ENCODE measurements at places on chromosomes 2 and 18. TPM values are rescaled to one million over a fixed set of nuclear protein-coding genes. Genes with fewer than 3 reads are reported as not detected.

DNA sequence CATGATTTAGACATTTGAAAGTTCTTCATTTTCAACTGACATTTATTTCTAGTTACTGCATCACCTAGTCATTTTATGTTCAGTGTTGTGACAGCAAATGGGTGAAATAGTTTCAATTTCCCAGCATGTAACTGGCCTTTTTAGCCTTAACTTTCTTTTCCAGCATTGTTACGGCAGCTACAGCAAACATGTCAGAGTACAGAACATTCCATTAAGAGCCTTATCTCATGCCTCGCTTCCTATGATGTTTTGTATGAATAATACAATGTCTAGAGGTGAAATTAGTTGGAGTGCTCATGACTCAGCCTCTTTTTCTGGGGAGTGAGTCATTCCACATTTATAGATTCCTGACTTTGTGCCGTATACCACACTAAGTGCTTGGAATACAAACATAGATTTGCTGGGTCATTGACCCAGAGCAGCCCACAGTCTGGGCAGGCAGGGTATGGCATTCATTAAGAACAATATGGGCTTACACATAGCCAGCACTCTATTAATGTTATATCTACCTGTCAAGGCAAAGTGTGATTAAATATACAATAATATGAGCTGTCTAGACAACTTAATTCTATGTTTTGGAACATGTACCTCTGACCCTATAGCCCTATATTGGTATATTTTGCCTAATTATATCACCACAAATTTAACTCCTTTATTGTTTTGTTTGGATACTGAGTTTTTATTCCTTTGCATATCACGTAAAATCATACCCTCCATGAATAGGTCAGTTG, 72.2 kb downstream of the MAP2 start:
- DNase-seq, result no peak

Gene KLHL14
- polyA plus RNA-seq, result 0.96 TPM

- no peak for DNase-seq
Measured at GRCh38 chr2:113084249-113085000, 16.7 kb downstream of the IL1F10 start.

Gene ACVR1
- 31.6 TPM for polyA plus RNA-seq

DNA sequence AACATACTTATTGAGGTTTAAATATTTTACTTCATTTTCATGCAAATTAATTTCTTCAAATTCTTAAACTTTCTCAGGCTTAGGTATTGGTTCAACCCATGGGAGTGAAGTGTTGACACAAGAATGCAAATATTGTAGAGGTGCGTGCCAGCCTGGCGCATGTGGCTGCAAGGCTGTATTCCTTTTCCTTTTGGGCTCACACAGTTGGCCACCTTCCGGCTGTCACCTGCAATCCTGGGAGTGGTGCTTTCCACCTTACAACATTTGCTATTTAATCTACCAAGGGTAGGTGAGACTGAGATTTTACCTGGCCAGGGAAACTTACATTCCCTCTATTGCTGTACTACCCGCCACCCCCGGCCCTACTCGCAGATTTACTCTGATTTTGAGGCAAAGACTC, 141.1 kb downstream of the DCC start:
- no peak for DNase-seq

- DNase-seq, result no peak
Measured at GRCh38 chr2:48483916-48484315, 46.0 kb upstream of the STON1 start.

DNA sequence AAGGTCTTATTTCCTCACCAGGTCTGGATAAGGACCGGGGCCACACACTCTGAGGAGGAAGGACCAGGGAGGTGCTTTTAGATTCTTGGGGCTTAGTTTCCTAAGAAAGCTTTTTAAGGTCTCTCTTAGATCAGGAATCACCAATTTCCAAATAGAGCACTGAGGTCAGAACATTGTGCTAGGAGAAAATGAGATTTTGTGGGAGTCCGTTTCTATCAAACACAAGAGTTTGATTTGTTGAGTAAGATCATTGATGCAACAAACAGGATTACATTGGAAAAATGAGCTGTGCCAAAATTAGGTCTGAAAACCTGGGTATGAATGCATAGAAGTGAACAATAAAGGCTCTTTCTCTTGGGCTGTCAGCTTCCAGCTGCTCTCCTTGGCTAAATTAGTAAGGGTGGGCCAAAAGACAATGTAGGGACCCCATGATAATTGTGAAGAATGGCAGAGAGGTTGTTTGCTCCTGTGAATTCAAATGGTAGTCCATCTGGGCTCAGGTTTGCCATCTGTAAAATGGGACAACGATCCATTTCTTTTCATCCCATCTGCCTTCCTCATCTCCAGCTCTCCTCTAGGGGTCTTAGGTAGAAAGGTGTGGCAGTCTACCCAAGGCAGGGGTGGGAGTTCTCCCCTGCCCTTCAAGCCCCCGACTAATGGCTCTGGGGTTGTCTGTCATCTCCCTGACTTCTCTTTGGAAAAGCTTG, 20.0 kb downstream of the IGFBP2 start:
- DNase-seq, result no peak

DNA sequence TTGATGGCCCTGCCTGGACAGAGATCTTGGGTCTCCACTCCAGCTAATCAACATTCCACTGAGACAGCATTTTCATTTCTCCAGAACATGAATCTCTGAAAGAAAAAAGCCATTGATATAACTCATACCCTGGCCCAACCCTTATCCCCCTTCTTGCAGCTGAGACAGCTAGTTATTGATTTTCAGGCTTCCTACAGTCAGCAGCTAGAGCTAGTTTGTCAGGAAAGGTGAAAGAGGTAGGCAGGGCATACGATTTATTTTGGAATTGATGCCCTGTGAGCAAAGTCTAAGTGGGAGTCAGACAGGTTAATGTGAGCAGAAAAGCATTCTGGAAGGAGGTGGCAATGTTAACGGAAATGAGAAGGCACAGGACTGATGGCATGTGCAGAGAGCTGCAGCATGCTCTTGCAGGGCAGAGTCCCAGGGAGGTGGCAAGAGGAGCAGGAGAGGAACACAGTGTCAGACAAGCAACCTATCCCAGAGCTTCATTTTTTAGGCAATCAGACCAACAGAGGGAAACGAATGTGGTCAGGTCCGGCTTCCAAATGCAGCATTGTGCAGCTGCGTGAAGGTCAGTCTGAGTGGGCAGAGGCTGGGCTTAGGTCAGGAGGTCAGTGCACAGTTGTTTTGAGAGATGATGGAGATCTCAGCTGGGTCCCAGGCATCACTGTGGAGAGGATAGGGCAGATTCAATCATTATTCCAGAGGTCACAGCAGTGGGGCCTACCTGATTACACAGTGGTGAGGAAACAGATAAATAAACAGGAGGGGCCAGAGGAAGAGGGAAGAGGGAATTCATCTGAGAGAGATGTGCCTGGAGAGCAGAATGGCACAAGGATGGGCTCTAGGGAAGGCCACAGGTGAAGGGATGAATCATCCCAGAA, 134.8 kb downstream of the CMPK2 start:
- no peak for DNase-seq

Gene SPRED2
- 27.3 TPM for polyA plus RNA-seq

Gene LANCL1
- 54.3 TPM for polyA plus RNA-seq

Gene MRPL30
- 56.4 TPM for polyA plus RNA-seq

DNA sequence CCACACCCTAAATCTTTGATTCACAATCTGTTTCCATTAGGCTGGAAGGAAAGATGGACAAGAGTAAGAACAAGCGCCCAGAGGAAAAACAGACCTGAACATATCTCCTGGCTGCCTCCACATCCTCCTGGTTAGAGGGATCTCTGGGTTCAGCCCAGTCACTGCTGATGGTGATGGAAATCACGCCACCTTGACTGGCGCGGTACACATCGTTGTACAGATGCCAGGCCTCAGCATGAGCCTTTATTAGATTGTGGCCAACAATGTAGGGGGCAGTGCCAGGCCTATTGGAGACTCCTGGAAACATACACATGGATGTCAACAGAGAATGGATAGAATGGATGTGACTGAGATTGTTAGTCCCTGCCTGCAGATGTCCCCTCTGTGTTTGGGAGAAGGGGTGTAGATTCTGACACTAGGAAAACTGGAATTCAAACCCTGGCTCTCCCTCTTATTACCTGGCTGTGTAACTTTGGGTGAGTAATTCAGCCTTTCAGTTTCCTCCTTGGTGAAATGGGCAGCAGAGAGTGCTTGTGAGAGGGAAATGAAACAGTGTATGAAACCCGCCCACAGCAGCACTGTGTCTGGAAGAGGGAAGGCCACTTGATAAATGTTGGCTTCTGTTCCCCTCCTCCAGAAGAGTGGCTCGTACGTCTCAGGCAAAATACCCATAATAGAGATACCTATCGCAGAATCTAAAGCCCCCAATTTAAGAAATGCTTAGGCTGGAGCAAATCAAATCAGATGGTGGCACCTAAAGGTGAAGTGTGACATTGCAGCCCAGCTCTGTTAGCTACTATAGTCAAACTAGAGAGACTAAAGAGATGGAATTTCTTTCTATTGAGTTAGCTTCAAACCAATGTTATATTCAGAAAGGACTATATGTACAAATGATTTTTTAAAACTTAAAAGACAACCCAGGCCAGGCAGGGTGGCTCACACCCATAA, 36.2 kb downstream of the LCT start:
- DNase-seq, result no peak

DNA sequence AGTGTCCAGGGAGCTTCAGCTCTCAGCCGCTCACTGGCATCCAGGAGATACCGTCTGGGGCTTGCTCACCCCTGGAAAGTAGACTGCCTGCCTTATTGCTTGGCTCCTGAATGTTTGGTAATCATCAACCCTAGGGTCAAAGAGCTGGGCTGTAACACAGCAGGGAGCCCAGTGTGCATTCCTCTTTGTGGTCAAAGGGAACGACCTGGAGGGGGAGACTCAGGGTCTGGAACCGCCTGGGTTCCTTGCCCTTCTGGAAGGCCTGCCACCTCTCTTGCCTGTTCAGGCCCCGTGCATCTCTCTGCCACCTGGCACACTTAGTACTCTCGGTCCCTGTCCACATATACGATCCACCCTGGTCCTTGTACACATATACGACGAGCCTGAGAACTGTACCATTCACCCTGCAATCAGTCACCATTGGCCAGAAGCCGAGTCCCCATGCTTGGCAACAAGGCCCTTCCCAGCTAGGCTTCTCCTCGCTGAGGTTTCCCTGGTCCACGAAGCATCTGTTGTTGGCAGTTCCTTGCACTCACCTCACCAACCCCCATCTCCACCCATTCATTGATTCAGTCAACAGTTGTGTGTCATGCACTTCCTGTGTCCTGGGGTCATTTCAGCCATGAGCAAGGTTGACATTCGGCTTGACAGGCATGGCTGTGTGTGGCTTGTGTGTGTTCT, at the start of gene NAT8:
NAT8 (minus strand) TSS at position 85 of the 681 bp plus-strand sequence. CDS start 794 bp downstream, outside the sequence.
- DNase-seq, result no peak

- no peak for DNase-seq
Measured at GRCh38 chr18:76823587-76824011, 1.2 kb downstream of the ZNF236 start.

- DNase-seq, result no peak
Measured at GRCh38 chr18:10032331-10033015, 118.7 kb downstream of the VAPA start.

GRCh38 chr2:158266111-158266510, 164.4 kb downstream of the UPP2 start:
- DNase-seq, result no peak

Gene EPHA4
- polyA plus RNA-seq, result 18.6 TPM

Gene UCN
- 1.9 TPM for polyA plus RNA-seq

Gene APOB
- polyA plus RNA-seq, result 11.2 TPM

DNA sequence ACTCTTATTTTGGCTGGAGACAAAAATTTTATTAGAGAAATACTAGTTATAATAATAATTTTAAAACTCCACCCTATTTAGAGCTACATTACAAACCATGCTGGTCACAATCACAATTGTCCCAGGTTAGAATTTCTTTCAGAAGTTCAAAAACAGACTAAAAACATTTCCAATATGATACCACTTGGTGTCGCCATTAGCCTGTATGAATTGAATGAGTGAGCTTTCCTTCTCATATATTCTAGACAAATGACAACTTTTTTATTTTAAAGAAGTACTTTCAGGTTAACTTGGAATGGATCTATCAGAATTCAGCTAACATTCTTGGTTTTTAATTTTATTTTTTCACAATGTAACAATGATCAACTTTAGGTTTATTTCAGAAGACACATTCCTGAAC, 48.0 kb downstream of the SERPINB8 start:
- no peak for DNase-seq

Gene MAP4K4
- polyA plus RNA-seq, result 142 TPM

- no peak for DNase-seq
Measured at GRCh38 chr2:218033208-218033589, 30.4 kb upstream of the TNS1 start.

Gene MYOM1
- polyA plus RNA-seq, result 4.0 TPM

Gene GCG
- not detected for polyA plus RNA-seq

GRCh38 chr18:29979881-29980280, 1062.7 kb downstream of the DSC3 start:
- no peak for DNase-seq

DNA sequence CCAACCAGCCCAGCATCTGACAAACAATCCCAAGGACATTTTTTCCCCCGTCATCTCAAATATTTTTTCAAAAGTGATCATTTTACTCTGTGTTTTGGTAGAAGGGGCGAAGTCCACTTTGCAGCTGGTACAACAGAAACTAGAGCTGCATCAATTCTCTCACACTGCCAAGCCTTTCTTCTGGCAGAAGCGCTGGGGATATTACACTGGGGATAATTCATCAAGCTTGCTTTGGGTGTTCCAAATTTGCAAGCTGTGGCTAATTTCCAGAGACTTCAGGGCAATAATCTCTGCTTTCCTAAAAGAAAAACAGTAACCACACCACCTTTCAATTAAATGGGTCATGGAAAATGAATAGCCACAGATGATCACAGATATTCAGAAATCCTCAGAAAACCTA, 238.3 kb downstream of the SLC8A1 start:
- DNase-seq, result no peak

Gene MROH2A
- 0.27 TPM for polyA plus RNA-seq

GRCh38 chr2:226338825-226339224, 460.8 kb downstream of the IRS1 start:
- no peak for DNase-seq

GRCh38 chr2:212912445-212913103, 238.8 kb downstream of the IKZF2 start:
- DNase-seq, result no peak

Gene NEB
- 9.6 TPM for polyA plus RNA-seq

GRCh38 chr2:183126635-183127034, 2.4 kb downstream of the NUP35 start:
- no peak for DNase-seq

GRCh38 chr18:56509656-56510055, 128.7 kb downstream of the TXNL1 start:
- no peak for DNase-seq

Gene MITD1
- polyA plus RNA-seq, result 58.2 TPM

All from right lung (tissue), 10 donors.